Stimulated activated CD8-positive, alpha-beta memory T cell treated with anti-CD3 and anti-CD28 coated beads, Interleukin-4, amount 100 ng/mL, for 4 hours (primary cell): ENCODE measurements at places on chromosomes 6 and 20.

GRCh38 chr6:93272211-93272610, 147.1 kb downstream of the EPHA7 start:
- no peak for DNase-seq

DNA sequence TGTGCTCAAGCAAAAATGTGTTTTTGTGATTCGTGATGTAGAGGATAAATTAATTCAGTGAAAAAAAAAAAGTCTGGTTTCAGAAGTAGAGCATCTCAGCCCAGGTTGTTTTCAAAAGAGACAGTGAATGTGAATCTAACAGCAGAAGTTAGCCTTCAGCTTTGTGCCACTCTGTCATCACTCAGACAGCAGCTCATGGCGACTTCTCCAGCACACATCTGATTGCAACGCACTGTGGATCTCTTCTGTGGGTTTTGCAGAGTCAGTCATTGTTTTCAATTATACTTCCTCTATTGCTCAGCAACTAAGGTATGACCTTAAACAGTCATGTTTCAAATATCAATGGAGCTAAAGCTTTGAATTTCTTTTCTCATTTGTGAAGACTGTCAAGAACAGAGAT, 335.5 kb upstream of the POU3F2 start:
- DNase-seq, result no peak

DNA sequence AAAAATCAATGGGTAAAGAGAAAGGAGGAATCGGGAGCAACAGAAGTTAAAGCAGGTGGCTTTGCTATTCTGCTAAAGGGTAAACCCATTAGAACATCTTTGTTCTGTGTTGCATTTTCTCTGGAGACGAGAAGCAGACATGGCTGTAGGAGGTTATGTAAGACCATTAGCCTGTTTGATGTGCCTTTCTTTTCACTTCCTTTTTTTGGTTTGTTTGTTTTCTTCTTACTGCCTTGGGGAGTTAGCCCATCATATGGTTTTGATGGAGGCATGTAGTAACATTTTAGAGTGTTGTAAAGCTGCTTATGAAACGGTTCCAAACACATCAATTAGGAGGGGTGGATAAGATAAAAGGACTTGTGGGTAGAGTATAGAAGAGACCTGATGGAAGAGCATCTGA, 131.0 kb downstream of the DOK5 start:
- DNase-seq, result no peak

DNA sequence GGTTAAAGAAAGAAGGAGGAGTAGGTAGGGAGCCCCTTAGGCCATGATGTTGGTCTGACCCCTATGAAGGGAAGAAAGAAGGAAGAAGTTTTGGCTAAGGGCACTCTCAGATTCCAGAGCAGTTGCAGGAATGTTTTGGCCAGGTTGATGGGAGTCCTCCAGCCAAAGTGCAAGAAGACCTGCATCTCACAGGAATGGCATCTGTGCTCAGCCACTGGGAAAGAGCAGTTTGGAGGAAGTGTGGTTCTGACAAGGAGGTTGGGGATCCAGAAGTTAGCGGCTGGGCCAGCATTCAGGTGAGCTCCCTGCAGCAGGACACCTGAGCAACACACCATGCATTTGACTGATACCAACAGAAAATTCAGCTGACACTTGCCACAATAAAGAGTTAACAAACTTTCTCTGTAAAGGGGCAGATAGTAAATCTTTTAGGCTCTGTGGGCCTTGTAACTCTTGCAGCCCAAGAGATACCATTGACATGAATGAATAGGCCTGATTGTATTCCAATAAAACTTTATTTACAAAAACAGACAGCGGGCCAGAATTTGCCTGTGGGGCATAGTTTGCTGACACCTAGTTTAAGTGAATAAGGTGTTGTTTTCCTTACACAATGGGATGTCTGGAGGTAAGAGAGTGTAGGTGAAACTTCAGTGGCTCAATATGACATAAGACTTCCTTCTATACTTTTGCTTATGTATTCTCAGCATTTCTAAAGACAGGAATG, 71.0 kb downstream of the EDN1 start:
- DNase-seq, result no peak

DNA sequence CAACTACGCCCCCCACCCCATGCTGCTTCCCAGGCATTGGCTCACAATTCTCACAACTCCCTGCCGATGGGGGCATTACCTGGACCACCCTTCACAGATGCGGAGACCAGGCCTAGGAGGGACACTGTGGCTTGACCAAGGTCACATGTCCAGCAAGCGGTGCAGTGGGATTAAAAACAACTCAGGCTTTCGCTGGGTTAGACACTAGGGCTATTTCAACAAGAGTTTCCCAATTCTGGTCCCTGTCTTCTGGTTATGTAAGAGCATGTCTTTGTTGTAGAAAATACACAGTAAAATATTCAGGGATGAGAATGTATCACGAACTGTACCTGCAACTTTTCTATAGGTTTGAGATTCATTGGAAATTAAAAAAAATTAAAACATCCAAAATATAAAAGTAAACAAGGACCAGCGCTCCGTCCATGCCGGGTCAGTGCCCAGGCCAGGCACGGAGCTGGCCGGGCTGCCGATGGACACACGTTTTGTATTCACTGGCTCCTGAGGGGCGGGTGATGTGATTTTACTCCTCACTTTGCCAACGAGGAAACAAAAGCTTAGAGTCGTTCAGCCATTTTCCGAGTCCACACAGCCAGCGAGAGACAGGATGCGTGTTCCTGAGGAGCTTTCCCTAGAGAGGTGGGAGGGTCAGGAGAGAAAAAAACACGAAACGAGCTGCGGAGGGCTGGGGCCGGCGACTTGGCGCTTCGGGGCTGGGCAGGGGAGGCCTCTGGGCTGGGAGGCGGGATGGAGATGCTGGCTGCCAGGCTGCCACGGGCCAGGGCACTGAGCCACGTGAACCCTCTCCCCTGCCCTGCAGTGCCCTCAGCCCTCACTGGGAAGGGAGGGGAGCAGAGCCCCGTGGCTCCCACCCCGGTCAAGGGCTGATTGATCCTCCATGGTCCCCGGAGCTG, 17.1 kb upstream of the VSTM2L start:
- no peak for DNase-seq

- no peak for DNase-seq
Observed at GRCh38 chr6:69105288-69105687, 470.2 kb downstream of the ADGRB3 start.

- no peak for DNase-seq
Observed at GRCh38 chr20:10094566-10095173, 59.9 kb downstream of the ANKEF1 start.

- no peak for DNase-seq
Observed at GRCh38 chr6:153553627-153554026, 422.5 kb upstream of the RGS17 start.

GRCh38 chr6:43723737-43724295, 36.2 kb upstream of the MRPS18A start:
- peak; percentile 22 for DNase-seq

DNA sequence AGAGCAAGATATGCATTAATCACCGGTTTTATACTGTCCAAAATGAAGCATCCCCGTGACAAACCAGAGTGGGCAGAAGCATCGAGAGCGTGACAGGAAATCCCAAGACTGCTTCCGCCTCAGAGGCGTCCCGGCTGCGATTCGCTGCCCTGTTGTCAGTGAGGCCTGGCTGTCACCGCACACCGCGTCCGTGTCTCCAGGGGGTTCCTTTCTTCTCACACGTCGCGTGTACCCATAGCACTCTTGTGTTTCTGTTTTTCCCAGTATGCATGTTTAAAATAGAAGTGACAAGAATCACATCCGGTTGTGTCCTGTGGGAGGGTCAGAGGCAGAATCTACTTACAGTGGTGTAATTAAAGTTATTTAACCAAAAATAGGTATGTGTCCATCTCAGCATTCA, 8.3 kb upstream of the ADRM1 start:
- DNase-seq, result no peak

- no peak for DNase-seq
Observed at GRCh38 chr20:9360431-9360830, 154.0 kb upstream of the LAMP5 start.

GRCh38 chr6:89979481-89980119, 85.3 kb downstream of the GJA10 start:
- DNase-seq, result no peak

DNA sequence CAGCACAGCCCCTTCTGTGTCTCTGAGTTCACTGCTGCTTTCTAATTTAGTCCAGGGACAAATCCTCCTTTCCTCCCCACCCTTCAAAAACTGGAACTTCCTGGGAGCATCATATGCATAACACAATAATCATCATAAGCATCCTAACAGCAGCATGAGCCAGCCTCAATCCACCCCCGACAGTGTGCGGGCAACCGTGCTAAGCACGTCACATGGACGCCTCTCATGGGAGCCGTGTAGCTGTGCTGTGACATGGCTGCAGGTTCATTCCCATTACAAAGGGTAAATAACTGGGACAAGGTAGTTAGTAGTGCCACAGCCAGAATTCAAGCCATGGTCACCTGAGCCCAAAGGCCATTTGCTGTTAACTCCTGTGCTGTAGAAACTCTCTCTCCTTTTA, 24.5 kb upstream of the ULBP3 start:
- no peak for DNase-seq

GRCh38 chr6:71608646-71609045, 277.7 kb upstream of the RIMS1 start:
- DNase-seq, result no peak

GRCh38 chr6:158894193-158894592, 75.0 kb upstream of the EZR start:
- no peak for DNase-seq

DNA sequence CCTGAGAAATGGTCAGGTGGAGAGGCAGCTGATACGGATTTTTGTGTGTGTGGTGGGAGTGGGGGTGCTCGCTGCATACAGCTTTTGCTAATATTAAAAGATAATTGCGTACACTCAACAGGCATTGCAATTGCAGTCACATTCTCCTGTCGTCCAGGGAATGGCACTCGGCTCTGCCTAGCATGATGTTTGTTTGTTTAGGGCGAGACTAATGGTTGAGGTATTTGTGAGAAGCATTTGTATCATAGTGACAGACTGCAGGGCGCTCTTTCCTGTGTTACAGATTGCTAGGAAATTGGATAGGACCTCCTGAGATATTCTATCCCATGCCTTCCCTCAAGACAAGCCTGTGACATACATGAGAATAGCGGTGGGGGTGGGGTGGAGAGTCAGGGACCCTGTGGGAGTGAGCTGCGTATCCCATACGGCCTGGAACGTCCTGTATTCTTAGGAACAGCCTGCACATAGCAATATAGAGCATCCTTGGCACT, 207.4 kb downstream of the SOX4 start:
- no peak for DNase-seq

DNA sequence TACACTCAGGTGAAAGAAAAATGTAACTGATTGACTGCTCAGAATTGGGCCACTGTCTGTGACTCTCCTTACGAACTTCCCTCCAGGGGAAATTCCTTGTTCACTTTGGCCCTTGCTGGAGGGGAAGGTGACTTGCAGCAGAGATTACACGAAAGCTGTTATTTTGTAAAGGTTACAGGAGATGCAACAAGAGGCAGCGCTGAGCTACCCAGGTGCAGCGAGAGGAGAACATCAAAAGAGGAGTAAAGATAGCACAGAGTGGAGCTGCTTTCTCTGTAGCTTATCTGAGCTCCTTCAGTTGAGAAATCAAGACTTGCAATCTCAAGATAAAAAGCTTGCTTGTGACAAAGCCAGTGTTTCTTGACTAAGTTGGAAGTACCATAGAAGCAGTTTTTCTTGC, 144.6 kb downstream of the ARHGAP18 start:
- DNase-seq, result no peak

GRCh38 chr20:17888044-17888443, 80.5 kb downstream of the SNX5 start:
- DNase-seq, result no peak

GRCh38 chr6:12969966-12970365, 253.4 kb downstream of the PHACTR1 start:
- no peak for DNase-seq

DNA sequence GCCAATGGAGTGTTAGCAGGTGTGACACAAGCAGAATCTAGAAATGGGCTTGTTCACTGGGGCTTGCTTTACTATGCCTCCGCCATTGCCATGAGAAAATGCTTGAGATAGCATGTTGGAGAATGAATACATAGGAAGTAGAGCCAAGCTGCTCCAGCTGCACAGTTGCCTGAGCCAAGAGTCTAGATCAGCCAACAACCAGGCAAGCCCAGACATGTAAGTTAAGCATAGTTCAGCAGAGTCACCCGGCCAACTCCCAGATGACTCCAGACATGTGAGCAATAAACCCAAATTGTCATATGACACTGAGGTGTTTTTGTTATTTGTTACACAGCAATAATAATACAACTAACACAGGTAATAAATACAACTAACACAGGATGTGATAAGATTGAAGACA, 167.9 kb downstream of the HAO1 start:
- no peak for DNase-seq
